Adrenal gland (tissue), 19 donors: ENCODE measurements at places on chromosomes 3 and 15.
A peak's percentile ranks its signal among the peaks of the same experiment; 100 is the strongest.

- DNase-seq = peak; percentile 48
These were observed 283.5 kb upstream of the ROPN1 start for GRCh38 chr3:124275412-124275811.

GRCh38 chr3:184827572-184827971 is 15.6 kb downstream of the VPS8 start:
- DNase-seq = no peak

- DNase-seq = no peak
These were observed 1371.6 kb downstream of the NSUN3 start for GRCh38 chr3:95434491-95434890.

- DNase-seq = no peak
These were observed 649.2 kb downstream of the ZPLD1 start for GRCh38 chr3:103083848-103084631.

DNA sequence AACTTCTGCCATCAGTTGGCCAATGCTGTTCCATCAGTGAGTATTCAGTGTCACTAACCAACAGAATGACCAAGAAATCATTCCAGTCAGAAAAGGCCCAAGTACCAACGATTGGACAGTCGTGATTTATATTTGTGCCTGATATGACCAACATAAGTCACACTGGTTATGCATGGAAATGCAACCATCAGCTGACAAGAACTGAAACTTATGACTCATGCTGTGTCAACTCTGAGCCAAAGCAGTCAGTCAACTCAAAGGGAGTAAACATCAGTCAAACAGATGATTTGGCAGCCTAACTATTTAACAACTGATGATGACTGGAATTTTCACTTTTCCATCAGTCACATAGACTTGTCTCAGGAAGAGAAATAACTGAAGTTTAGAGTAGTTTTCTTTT is 142.4 kb downstream of the ANXA2 start:
- DNase-seq = no peak

- no peak for DNase-seq
These were observed 18.1 kb downstream of the FAM81A start for GRCh38 chr15:59456114-59456513.

- no peak for DNase-seq
These were observed 40.2 kb upstream of the FAM107A start for GRCh38 chr3:58617338-58617761.

DNA sequence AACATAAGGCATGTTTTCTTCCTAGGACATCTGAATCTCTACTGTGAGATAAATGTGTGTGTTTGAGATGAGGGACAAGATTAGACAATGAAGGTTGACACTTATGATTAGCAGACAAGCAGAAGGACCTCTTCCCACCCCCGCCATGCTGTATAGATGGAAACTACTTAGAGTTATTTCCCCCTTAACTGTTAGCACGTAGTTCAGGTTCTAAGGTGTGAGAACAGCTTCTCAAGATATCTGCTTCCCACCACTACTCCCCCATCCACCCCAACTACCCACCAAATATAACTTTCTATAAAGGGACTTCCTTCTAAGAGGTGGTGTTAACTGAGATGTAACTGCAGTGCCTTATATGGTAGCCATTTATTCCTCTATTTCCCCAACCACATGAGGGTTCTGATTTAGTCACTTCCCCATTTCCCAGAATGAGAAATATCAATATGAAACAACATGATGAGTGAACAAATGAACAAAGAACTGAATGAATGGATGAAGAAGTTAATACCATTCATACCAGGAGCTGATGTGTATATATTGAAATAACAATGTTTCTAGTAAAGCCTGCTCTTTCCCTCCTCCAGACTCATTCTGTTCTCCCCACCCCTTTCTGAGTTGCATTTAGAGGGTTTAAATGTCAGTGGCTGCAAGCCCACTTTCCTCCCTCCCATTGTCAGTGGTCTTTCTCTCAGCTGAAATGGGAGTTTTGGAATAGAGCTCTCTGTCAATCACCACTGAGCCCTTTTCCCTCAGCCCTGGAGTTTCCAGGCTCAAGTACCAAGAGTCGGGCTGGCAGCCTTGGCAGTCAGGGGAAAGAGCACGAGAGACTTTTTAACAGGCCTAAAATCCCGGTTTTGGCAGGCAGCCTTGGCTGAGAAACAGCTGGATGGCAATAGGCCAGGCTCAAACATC is 7.7 kb upstream of the RFTN1 start:
- DNase-seq = no peak

GRCh38 chr15:101810876-101811275 is 1.1 kb upstream of the OR4F15 start:
- no peak for DNase-seq
